ENCODE measurements at places on chromosomes 2 and 18. TPM values are rescaled to one million over a fixed set of nuclear protein-coding genes. Genes with fewer than 3 reads are reported as not detected.

HOXD3 gene
- 0.54 TPM for total RNA-seq

IL1RN gene
- total RNA-seq: not detected

OST4 gene
- total RNA-seq: 546 TPM

ASXL3 gene
- not detected for total RNA-seq

OXER1 gene
- total RNA-seq: not detected

POTEI gene
- 0.09 TPM for total RNA-seq

STPG4 gene
- 0.09 TPM for total RNA-seq

FN1 gene
- 3,205 TPM for total RNA-seq

SETBP1 gene
- 0.38 TPM for total RNA-seq

SCN7A gene
- not detected for total RNA-seq

PARD6G gene
- total RNA-seq: 0.75 TPM

MAL gene
- not detected for total RNA-seq

MC4R gene
- not detected for total RNA-seq

MBOAT2 gene
- 5.6 TPM for total RNA-seq

HOXD12 gene
- not detected for total RNA-seq

TBR1 gene
- total RNA-seq: under 0.01 TPM

AUP1 gene
- 91.2 TPM for total RNA-seq

COL4A4 gene
- total RNA-seq: 1.3 TPM

PLCD4 gene
- total RNA-seq: 0.85 TPM

CCDC74A gene
- total RNA-seq: 2.1 TPM

CTLA4 gene
- total RNA-seq: not detected

RGPD5 gene
- total RNA-seq: 32.8 TPM

LONRF2 gene
- total RNA-seq: under 0.01 TPM

IL1F10 gene
- total RNA-seq: not detected

NDUFS1 gene
- total RNA-seq: 114 TPM

LOXHD1 gene
- total RNA-seq: not detected

OR6B2 gene
- total RNA-seq: not detected

FEV gene
- total RNA-seq: not detected

PLCL1 gene
- total RNA-seq: 3.8 TPM

SOX11 gene
- not detected for total RNA-seq

ALKAL2 gene
- total RNA-seq: not detected

CIAO1 gene
- 70.8 TPM for total RNA-seq

GPR45 gene
- total RNA-seq: not detected

RRM2 gene
- total RNA-seq: 17.1 TPM

ANO7 gene
- 0.45 TPM for total RNA-seq

GIGYF2 gene
- 45.2 TPM for total RNA-seq

CPO gene
- total RNA-seq: not detected

FIGN gene
- total RNA-seq: 1.3 TPM

GALNT14 gene
- total RNA-seq: not detected

MAP4K3 gene
- 20.3 TPM for total RNA-seq

DNER gene
- 0.09 TPM for total RNA-seq

SOWAHC gene
- total RNA-seq: 2.6 TPM

REG3A gene
- total RNA-seq: not detected

NCKAP1 gene
- 117 TPM for total RNA-seq

PLB1 gene
- 0.36 TPM for total RNA-seq

LYG1 gene
- total RNA-seq: 0.27 TPM

CNGA3 gene
- total RNA-seq: not detected

MYO7B gene
- 0.47 TPM for total RNA-seq

NEU2 gene
- not detected for total RNA-seq

EPHA4 gene
- 29.6 TPM for total RNA-seq

PIEZO2 gene
- total RNA-seq: 56.4 TPM
